HFF-Myc (cell line): ENCODE measurements at places on chromosomes 6 and 20.

DNA sequence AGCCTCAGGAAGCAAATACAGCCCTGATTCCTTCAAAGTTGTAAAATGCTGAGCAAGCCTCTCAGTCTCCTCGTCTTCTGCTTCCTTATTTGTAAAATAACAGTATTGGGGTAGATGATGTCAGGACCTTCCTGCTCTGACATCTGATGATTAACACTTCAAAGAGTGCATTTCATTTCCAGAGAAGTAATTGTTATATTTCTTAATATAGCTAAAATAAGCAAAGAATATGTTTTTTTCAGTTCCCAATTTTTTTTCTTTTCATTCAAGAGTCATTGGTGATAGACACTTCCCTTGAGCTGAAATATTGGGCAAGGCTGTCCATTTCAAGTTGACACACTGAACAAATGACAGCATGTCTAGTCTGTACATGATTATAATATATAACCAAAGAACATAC, 53.4 kb downstream of the SLX4IP start:
- DNase-seq = no peak

GRCh38 chr20:61609461-61609860, 357.4 kb downstream of the CDH4 start:
- DNase-seq = no peak

DNA sequence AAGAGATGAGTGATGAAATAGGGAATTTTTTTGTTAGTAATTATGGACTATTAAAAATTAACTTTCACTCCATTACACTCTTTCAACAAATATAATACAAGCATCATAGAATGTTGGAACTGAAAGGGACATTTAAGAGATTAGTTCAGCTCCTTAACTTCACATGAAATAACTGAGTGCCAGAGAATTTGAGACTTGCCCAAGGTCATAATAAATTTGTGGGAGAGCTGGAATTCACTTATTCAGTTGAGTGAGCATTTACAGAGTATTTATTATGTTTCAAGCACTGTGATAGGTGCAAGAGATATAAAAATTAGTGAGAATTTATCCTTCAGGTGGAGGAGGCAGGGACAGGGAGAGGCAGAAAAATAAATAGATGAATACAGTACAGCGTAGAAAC, 154.6 kb downstream of the KCNQ5 start:
- no peak for DNase-seq

- DNase-seq = no peak
Measured at GRCh38 chr20:25227317-25227831, 20.5 kb upstream of the PYGB start.

DNA sequence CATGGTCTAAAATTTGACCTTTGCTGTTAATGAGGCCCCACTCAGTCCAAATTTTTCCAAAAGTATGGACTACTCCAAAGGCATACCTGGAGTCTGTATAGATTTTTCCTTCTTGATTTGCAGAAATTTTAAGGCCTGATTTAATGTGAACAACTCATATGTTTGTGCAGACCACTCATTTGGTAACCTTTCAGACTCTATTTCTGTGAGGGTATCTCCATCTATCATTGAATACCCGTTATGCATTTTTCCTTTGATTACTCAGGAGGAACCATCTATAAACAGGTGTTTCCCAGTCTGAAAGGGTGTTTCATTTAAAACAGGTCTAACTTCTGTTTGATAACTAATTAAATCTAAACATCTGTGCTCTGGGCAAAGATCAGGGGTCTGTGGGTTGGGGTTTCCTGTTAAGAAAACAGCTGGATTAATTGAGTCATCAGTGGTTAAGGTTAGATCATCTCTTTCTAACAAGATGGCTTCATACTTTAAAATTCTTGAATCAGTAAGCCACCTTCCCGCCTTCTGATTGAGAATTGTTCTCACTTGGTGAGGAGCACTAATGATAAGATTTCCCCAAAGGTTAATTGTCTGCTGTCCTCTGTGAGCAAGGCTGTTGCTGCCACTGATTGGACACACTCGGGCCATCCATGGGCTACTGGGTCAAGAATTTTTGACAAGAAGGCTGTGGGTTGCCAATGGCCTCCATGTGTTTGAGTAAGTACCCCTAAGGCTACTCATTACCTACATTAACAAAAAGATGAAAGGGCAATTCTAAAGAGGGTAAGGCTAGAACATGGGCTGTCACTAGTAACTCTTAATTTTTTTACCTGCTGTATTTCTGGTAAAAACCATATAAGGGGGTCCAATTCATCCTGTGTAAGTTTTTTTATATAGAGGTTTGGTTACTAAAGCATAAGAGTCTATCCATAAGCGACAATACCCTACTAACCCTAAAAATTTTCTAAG, 24.1 kb downstream of the HLA-B start:
- DNase-seq = no peak

- DNase-seq = no peak
Measured at GRCh38 chr6:57305107-57305506, 12.3 kb upstream of the PRIM2 start.

DNA sequence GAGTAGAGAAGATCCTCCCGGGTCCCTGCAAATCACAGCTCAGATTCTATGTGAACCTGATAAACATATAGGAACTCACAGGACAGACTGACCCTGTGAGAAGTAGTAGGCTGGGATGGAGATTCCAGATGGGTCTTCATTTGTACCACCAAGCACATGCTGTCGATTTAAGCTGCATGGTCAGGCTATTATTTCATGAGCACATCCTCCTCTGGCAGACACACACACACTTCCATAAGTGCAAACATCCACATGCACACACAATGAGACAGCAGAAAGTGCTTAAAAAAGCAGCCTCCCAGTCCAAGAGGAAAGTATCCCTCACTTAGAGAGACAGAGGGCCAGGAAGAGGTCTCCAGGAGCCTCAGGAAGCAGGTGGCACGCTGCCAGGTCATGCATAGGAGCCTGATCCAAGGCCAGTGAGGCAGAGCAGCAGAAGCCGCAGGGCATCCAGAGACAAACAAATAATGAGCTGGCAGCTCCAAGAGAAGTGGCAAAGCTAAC, 131.8 kb downstream of the UNC5CL start:
- DNase-seq = no peak

DNA sequence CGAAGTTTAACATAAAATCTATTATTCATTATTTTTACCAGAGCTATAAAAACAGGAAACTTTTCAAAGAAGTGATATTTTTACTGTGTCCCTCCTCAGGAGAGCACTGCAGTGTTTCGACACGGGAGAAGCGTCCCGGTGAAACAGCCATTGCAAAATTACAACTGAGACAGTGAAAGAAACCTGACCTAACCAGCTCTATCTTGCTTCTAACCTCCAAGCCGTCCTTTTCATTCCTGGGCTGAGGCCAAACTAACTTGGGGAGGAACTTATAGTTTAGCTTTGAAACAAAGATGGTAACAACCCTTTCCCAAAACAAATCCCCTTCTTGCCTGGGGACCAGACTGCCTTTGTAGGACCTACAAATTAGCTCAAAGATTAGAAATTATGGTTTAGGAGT, 79.2 kb downstream of the WDR27 start:
- DNase-seq = no peak

DNA sequence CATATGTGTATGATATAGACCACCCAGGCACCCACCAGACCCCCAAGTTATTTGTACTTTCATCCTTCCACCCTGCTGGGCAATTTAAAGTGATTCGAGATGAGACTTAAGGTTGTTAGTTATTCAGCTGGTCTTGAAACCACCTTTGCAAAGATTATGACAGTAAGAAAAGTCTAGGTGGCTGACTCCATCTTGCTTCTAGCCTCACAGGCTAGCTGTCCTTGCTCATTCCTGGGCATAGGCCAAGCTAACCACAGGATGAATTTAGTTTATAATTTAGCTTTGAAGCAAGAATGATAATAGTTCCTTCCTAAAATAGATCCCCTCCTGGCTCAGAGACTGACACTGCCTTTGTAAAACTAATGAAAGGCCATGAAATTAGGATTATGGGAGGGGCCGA, 71.9 kb upstream of the IYD start:
- no peak for DNase-seq

DNA sequence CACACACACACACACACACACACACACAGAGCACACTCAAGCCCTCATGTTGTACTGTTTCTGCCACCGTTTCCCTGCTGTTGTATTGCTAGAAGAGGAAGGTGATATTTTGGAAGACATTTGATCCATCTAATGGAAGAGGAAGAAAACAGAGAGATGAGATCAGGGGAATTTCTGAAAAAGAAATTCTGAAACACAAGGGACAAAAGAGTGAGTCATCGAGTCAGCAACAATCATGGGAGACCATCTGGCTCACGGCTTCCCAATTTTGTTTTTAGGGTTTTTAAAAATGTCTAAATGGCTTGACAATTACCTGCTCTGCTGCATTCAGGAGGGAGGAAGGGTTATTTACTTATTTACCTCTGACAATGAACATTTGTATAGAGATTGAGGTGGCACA, 22.0 kb downstream of the SOX4 start:
- DNase-seq = no peak

- no peak for DNase-seq
Measured at GRCh38 chr6:139114746-139115145, 20.1 kb upstream of the HECA start.

DNA sequence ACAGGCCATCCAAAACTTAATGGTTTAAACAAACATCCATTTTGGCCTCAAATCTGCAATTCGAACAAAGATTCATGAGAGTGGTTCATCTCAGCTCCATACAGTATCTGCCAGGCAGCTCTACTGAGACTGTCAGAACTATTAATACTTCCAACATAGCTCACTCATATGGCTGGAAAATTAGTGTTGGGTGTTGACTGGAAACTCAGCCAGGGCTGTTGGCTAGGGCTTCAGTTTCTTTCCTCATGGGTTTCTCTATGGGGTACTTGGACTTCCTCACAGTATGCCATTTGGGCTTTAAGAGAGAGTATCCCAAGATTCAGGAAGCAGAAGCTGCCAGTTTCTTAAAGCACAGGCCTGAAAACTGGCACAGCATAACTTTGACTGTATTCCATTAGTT, 240.3 kb downstream of the TPBG start:
- no peak for DNase-seq

DNA sequence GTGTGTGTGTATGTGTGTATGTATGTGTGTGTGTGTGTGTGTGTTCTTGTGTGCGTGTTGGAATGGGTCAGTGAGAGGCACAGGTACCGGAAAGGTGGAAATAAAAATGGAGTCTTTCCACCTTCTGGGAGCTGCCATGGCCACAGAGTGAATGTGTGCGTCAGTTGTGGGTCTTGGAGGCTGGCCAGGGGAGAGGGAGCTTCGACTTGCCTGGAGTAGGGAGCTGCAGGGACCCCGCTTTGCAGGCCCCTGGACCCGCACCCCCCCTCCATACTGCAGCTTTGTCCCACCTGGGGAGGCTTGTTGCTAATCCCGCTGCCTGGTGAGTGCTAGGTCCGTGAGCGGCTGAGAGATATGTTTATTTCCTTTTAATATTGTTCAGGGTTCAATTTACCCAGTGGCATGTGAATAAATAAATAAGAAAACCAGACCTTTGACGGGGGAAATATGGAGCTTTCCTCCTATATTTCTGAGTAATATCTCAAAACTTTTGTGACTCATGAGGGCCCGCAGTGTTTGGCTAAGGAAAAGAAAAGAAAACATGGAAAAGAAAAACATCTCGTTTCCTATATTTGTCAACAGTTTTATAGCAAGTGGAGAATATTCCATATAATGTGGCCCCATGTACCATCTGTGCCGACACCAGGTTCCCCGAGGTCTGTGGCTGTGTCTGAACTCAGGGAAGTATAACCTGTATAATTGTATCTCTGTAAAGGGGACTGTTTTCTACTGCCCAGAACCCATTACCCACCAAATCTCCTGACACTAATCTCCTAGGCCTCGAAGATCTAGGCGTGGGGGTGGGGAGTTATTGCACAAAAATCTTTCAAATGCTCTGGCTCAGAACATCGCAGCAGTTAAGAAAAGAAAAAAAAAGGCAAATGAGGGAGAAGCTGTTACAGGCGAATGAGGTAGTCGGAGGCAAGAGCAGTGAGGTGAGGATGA, 24.6 kb upstream of the CCDC167 start:
- DNase-seq = no peak

- DNase-seq = no peak
Measured at GRCh38 chr6:73285674-73286283, 22.8 kb upstream of the KHDC1 start.

DNA sequence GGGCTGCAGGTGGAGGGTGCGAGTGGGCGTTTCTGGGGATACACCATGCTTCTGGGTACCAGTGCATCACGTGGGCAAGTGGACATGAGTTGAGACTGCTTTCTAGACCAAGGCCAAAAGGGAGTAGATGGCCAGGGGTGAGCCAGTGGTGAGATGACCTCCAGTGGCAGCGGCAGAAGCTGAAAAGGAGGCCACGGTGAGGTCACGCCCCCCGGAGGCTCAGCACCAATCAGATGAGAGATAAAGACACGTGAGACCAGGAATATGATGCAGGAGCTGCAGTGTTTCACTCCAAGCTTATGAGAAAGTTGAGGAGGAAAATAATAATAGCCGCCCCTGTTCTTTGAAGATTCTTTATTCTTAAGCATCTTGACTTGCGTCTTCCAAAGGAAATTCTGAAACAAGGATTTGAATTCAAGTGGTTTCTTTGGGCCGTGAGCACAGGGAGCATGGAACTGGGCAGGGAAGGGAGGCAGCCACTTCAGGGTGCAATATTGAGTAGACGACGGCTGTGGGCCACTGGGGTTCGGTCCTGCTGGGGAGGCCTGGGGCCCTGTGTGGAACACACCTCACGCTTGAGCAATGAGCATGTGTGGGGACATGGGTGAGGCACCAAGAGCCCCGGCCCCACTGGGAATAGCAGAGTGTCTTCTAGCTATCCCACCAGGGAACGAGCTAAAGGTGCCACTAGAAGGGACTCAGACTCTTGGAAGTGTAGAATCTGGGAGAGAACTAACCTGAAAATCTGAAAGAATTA, 156.7 kb upstream of the LRFN2 start:
- no peak for DNase-seq

GRCh38 chr20:59564171-59564570, 40.2 kb upstream of the PHACTR3 start:
- DNase-seq = no peak

- DNase-seq = no peak
Measured at GRCh38 chr20:25045343-25045712, 12.6 kb downstream of the ACSS1 start.

GRCh38 chr6:13581700-13582229, 7.4 kb downstream of the SIRT5 start:
- no peak for DNase-seq

DNA sequence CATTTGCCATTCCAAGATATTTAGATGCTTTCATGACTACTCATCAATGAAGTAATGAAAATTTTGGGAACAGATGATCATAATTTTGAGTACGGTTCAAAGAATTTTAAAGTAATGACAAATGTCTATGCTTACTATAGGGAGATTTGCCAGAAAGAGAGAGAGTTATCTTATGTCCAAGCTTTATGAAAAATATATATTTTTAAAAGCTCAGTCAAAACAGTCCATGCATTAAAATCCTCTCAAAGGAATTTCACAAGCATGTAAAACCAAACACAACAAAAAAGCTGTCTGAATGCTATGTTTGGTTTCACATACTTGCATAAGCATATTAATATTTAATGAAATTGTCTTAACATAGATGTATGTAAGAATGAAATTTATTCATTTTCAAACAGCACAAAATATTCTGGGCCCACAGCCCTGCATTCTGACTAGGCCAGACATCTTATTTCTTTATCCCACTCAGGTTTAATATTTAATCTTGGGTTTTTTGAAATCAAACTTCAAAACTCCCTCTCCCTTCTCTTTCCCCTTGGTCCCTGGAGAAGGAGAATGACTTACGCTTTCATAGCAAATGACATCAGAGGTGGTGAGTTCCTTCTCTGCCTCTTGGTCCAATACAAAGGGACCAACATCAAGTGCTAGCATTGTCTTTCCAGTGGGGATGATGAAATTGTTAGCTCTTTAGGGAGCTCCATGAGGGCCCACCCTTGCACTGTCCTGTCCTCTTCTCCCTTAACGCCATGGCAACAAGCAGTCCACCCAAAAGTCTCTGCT, 94.2 kb downstream of the ADAT2 start:
- DNase-seq = no peak
